Stimulated activated CD8-positive, alpha-beta memory T cell treated with anti-CD3 and anti-CD28 coated beads, Interleukin-15, amount 100 ng/mL, for 4 hours (primary cell): ENCODE measurements at places on chromosomes 4 and X.

- no peak for DNase-seq
Measured at GRCh38 chr4:188691811-188692210, 552.6 kb downstream of the TRIML1 start.

GRCh38 chr4:54929459-54929858 is 195.9 kb downstream of the KDR start:
- DNase-seq: no peak

DNA sequence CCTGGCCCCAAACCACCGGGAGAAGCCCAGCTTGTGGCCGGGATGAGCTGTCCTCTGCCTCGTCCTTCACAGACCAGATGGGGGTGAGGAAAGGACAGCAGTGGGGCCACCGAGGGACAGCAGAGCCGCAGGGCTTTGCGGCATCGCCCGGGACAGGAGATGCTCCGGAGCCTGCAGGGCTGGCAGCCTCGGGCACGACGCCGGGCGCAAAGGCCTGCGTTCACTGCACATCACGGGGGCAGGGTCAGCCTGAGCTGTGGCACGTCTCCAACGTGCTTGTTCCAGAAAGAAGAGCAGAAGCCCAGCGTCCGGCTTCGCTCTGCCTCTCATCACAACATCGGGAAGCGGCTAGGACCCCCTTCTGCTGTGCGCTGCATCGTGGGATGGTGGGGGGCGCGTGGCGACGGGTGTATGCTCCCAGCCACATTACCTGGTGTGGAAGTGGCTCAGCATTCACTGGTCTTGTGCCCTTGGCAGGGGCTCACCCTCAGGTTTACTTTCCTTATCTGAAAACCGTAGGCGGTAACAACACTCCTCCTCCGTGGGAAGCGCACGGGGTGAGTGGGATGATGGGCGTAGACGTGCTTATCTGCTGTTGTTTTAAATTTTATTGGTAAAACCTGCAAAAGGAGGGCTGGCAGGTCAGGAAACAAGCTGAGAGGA is 7.4 kb downstream of the TADA2B start:
- DNase-seq: no peak

DNA sequence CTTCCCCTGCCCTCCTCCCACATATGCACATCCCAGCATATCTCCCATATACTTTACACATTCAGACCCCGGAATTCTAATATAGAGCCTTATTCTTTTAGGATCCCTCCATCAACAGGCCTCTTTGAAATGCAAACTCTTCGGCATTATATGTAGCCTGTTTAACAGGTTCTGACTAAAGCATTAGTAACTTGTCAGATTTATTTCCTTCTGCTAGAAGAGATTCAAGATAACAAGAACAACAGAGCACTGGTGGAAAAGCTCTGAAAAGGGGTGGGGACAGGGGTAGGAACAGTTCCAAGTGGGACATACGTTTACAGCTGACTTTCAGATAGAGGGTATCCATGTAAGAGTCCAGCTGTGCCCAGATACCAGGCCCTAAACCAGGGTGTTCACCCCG is 31.7 kb upstream of the PRPS1 start:
- no peak for DNase-seq

GRCh38 chr4:113069212-113069892 is 19.9 kb downstream of the ANK2 start:
- DNase-seq: no peak

DNA sequence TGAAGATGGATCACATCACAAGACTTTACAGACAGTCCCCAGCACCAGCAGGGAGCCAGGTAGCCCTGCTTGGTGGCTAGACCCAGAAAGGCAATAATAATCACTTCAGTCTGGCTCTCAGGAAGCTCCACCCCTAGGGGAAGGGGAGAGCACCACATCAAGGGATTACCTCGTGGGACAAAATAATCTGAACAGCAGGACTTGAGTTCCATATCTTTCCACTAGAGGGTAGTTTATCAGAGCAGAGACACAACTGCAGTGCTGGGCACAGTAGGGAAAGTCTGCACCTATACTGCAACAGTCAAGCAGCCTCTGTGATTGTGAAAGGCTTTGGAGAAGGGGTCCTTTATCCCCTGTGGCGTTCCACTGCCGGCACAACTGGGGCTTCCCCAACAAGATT is 547.0 kb upstream of the POU3F4 start:
- DNase-seq: no peak

DNA sequence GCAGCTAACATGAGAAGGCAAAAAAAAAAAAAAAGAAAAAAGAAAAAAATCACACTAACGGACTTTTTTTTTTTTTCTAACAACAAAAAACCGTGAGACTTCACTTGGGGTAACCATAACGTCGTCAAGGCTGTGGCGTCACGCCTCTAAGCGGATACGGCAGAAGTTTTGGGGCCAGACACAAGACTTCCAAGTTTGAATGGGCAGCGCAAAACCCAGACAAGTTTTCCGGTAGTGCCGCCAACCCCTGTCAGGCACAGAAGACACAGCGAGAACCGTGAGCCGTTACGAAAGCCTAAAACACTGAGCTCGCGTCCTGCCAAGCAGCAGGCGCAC is 556 bp upstream of the SMARCA5 start:
- DNase-seq: no peak

DNA sequence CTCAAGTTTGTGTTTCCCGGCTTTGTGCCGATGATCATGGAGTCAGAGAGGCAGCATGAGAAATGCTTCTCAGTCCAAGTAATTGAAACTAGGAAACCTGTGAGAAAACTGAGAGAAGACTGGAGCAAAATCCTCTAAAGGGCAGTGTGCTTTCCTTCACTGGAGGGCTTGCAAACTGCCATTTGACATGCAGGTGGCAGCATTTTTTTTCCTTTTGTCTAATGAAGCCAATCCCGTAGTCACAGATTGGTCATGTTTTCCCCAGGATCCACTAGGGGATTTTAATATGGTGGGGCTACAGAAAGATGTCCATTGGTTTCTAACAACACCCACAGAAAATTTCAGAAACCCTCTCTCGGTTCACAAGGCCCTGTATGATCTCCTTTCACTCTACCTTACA is 117.4 kb upstream of the NUDT10 start:
- no peak for DNase-seq

- no peak for DNase-seq
Measured at GRCh38 chr4:3864742-3865721, 98.8 kb downstream of the ADRA2C start.

- DNase-seq: no peak
Measured at GRCh38 chr4:47835494-47835893, 2.4 kb downstream of the CORIN start.

DNA sequence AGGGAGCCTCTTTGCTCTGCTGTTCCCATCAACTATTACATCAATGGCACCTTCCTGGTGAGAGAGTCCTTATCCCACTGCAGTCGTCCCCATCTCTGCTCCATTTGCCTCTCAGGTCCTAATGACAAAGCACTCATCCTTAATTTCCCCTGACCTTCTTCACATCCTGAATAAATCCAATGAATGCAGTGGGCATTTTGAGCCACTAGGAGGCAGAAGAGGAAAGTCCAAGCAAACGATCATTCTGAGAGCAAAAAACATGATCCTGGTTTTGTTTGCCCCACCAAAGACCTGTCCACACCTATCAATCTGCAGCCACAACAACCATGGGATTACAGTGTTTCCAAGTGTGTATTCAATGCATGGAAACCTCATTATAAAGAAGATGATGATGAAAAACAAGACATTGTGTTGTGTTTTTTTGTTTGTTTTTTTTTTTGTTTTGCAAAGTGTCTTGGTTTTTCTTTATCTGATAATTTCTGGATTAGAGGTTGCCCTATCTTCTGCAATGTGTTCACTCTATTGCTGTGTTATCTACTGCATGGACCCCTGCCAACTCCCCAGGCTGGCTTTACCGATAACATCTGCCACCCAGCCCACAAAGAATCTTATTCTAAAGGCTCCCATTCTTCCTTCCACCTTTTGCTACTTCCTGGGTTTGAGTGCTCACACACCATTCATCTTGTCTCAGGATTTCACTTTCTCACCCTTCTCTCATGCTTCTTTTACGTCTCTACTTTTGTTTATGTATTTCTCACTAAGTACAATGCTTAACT is 207.2 kb downstream of the NLGN4X start:
- DNase-seq: no peak

DNA sequence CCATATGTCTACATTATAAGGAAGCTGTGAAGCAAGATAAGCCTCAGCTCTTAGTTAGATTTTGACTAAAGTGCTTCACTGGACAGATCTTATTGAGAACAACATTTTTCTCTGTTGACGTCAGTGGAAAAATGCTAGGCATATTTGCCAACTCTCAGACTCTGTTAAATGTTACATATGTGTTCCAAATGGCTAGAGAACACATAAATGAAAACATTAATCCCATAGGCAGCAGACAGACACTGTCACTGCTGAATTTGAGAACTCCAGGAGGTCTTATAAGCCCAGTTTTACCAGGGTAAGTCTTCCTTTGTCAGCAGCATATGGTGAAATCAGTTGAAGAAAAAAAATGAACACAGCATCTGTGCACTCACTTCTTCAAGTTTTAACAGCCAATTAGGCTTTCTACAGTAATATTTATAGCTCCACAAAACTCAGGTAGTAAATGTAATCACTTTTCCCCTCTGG is 186.9 kb downstream of the CAMK2D start:
- DNase-seq: no peak

GRCh38 chr4:71268166-71268565 is 70.7 kb upstream of the SLC4A4 start:
- no peak for DNase-seq

DNA sequence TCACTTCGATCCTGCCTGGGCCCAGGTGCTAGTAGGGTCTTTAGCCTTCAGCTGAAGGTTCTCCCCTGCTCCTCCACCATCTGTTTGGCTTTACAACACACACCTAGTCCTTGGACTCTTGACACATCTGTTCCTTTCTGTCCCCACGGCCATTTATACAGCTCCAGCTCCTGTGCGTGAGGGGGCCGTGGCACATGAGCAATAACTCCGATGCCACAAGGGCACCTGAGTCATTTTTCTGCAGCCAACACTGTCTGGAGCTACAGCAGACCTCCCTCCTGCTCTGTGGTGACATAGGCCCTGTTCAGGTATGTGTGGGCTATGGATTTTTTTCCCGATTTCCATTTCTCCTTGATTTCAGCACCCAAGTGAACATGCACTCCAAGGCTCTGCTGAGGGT is 44.7 kb upstream of the BCOR start:
- DNase-seq: no peak

- no peak for DNase-seq
Measured at GRCh38 chrX:53595266-53595810, 91.2 kb downstream of the HUWE1 start.

- no peak for DNase-seq
Measured at GRCh38 chrX:40542972-40543371, 37.8 kb upstream of the ATP6AP2 start.

GRCh38 chr4:89837385-89837992 is 528 bp upstream of the SNCA start:
- no peak for DNase-seq

GRCh38 chr4:116628598-116628997 is 456.8 kb downstream of the TRAM1L1 start:
- no peak for DNase-seq

DNA sequence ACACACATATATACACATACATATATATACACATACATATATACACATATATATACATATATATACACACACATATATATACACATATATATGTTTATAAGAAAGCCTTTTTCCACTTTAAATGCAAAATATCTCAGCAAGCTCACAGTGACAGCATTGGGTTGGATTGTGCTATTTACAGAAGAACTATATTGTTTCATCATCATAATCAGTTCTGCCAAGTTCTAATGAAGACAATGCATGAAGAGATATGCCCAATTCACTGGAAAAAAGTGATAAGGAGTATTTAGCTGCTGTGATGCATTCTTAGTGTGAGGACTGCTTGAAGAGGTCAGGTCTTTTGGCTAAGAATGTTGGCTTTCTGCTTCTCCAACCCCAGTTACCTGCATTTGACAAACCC is 54.4 kb downstream of the RNF150 start:
- no peak for DNase-seq

DNA sequence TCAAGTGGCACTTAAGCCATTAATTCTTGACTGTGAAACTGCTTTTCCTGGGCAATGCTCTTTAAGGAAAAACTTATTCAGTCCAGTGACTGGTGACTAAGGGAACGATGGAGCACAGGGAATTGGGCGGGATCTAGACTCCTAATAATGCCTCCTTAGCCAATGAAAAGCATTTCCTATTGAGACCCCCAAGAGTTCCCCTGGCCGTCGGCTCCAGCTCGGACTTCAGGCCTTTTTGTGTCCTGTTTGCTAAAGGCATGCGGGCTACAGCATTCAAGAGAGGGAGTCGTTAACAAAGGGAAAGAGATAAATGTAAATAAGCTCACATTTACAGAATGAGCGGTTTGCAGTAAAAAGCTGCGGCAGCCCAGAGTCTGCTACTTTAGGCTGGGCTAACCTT is at the start of gene LPAR4:
LPAR4 (plus strand) TSS at position 232 of the 400 bp plus-strand sequence. CDS start 7,150 bp downstream, outside the sequence.
- no peak for DNase-seq

DNA sequence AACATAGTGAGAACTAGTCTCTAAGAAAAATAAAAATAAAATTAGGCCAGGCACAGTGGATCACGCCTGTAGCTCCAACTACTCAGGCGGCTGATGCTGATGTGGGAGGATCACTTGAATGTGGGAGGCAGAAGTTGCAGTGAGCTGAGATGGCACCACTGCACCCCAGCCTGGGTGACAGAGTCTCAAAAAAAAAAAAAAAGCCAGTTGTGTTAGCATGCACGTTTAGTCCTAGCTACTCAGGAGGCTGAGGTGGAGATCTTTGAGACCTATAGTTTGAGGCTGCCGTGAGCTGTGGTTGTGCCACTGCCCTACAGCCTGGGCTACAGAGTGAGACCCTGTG is 2.5 kb downstream of the DCK start:
- DNase-seq: no peak

GRCh38 chrX:129779747-129780146 is at the start of gene SASH3:
Gene SASH3, plus strand, starts transcription at chrX:129779949. Its CDS starts 149 bp downstream, at chrX:129780098.
- no peak for DNase-seq

DNA sequence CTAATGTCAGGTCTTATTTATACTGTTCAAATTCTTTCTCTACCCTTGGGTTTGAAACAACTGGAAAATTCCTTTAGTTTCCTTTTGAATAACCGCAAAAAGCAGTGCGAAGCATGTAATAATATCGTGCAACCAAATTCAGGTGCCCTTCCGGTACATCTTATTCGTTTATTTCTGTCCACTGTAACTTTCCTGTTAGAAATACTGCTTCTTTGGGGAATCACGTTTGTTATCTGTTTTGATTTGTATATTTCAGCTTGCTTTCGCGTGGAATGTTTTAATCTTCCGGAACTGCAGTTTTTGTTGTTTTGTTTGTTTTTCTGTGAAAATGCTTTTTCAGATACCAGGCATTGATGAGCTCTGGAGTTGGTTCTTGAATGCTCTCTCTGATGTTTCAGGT is 85.7 kb upstream of the HPRT1 start:
- DNase-seq: no peak

- no peak for DNase-seq
Measured at GRCh38 chr4:168796362-168797106, 213.5 kb downstream of the CBR4 start.

DNA sequence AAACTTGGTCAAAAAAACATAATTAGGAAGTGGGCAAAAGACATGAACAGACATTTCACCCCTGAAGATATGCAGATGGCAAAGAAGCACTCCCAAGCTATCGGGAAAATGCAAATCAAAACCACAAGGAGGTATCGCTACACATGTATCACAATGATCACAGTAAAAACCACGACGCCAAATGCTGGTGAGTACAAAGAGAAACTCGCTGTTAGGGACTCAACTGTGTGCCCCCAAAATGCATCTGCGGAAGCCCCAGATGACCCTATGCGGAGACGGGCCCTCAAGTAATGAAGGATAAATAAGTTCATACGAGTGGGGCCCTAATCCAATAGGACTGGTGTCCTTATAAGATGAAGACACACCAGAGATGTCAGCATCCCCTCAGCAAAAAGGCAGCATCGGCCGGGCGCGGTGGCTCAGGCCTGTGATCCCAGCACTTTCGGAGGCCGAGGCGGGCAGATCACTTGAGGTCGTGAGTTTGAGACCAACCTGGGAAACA is 10.2 kb downstream of the GAK start:
- DNase-seq: no peak
